ENCODE measurements at places on chromosomes 12 and 14.

DNA sequence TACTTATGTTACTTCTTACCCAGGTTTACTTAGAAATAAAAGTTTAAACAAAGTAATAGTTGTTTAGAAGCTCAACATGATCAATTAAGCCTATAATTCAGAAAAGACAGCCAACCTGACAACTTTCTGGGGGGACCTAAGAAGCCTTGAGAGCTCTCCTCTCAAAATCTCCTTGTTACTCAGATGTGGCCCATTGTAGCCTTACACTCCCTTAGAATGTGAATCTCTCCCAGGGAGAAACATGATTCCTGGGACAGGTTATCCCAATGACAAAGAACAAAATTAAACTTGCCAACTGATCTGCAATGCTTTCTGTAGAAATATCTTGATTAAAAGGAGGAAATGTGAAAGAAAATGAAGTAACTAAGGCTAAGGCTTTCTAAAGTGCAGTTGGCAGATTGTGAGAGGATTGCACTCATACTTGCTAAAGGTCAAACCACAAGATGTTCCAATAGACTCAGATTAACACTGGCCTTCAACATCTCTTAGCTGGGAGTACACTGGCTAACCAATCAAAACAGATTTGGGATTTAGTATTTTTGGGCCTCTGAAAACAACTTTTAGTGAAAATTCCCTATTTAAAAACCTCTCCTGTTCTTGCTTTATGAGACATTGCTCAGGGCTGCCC, 72.3 kb upstream of the TMX1 start:
- no peak overlapping the region for H3K4me3 ChIP-seq
- no peaks in the 10 kb centered on the region for H3K36me3 ChIP-seq
- peak; percentile 14 for DNase-seq
- no peak overlapping the region for H3K27ac ChIP-seq

GRCh38 chr14:74634964-74635363, 22.9 kb upstream of the LTBP2 start:
- no peaks in the 10 kb centered on the region for H3K27me3 ChIP-seq
- H3K4me1 ChIP-seq: peaks cover 62% of the 10 kb centered on the region
- no peak overlapping the region for H3K4me3 ChIP-seq
- H3K27ac ChIP-seq: peak overlapping the region; percentile 8

DNA sequence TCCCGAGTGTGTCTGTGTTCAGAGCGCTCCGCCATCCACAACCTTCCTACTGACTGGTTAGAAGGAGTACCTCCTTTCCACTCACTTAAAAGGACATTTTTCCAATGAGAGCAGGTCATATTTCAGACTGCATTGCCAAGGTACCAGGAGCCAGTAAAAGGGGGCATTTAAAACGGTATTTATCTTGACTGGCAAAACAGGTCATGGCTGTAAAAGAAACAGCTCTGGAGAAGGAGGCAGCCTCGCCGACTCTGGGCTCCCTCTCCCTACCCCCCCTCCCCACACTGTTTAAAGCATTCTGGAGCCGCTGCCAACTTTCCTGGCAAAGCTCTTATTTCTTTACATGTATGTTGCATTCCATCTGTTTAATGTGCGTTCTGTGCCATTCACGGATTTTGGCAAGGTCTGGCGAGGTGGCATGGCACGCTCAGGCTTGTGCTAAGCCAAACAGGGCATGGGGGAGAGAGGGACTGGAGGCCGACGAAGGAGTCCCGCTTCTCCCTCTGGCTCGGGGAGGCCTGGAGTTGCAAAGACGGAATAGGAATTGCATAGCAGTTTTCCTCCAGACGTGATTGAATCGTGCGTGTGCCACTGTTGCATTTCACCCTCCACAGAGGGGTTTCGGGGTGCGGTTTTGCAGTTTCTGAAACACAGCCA, 41.2 kb upstream of the MED13L start:
- H3K27me3 ChIP-seq: no peaks in the 10 kb centered on the region
- no peak overlapping the region for H3K4me3 ChIP-seq
- H3K36me3 ChIP-seq: no peaks in the 10 kb centered on the region
- H3K27ac ChIP-seq: no peak overlapping the region

- H3K27ac ChIP-seq: no peak overlapping the region
- no peaks in the 10 kb centered on the region for H3K4me1 ChIP-seq
- H3K36me3 ChIP-seq: no peaks in the 10 kb centered on the region
- DNase-seq: no peak
- no peak overlapping the region for H3K4me3 ChIP-seq
These were observed 59.1 kb downstream of the LRP6 start for GRCh38 chr12:12207746-12208145.
